ENCODE measurements at places on chromosomes 3 and 15.

- DNase-seq = no peak
Observed at GRCh38 chr3:187943677-187944389, 198.6 kb upstream of the BCL6 start.

GRCh38 chr3:59267021-59267420 is 217.2 kb upstream of the CFAP20DC start:
- no peak for DNase-seq

- peak; percentile 82 for DNase-seq
Observed at GRCh38 chr3:163056874-163057497, 1560.4 kb downstream of the OTOL1 start.

GRCh38 chr15:87228460-87228859 is 1028.1 kb downstream of the NTRK3 start:
- DNase-seq = no peak

DNA sequence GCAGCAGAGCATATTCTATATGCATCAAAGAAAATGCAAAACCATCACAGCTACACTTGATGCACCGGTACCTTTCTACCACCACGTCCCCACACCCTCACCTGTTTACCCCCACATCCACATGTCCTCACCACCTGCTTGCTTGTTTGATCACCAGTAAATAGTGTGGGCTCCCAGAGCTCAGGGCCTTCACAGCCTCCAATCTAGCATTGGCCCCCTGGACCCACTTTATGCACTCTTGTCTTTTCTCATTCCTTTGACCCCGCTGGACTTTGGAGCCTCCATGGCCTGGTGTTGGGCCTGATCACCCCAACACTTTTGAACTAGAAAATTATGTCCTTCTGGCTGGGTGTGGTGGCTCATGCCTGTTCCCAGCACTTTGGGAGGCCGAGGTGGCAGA is 190.1 kb downstream of the PDE8A start:
- no peak for DNase-seq
